Endodermal cell (in vitro differentiated cells): ENCODE measurements at places on chromosomes 3 and 15.

GRCh38 chr3:159652452-159652851 is 336.2 kb upstream of the IL12A start:
- no peaks in the 10 kb centered on the region for H3K36me3 ChIP-seq
- no peaks in the 10 kb centered on the region for H3K4me1 ChIP-seq
- H3K4me3 ChIP-seq = no peak overlapping the region
- DNase-seq = no peak
- H3K27ac ChIP-seq = no peak overlapping the region

DNA sequence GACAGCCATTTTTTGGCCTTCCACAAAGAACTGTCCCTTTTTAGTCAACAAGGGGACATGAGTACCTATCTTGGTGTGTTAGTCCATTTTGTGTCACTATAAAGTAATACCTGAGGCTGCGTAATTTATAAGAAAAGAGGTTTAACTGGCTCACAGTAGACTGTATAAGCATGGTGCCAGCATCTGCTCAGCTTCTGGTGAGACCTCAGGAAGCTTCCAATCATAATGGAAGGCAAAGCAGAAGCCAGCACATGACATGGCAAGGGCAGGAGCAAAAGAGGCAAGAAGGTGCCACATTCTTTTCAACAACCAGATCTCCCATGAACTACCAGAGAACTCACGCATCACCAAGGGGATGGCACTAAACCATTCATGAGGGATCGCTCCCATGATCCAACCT is 66.1 kb upstream of the VGLL4 start:
- no peak overlapping the region for H3K4me3 ChIP-seq
- no peaks in the 10 kb centered on the region for H3K27me3 ChIP-seq
- no peak for DNase-seq
- H3K27ac ChIP-seq = no peak overlapping the region
- H3K4me1 ChIP-seq = peaks cover 5% of the 10 kb centered on the region

- H3K4me1 ChIP-seq = peaks cover 5% of the 10 kb centered on the region
- no peak overlapping the region for H3K4me3 ChIP-seq
- peaks cover 13% of the 10 kb centered on the region for H3K27me3 ChIP-seq
- H3K27ac ChIP-seq = no peak overlapping the region
Observed at GRCh38 chr15:58165661-58166060, 27.5 kb downstream of the AQP9 start.

DNA sequence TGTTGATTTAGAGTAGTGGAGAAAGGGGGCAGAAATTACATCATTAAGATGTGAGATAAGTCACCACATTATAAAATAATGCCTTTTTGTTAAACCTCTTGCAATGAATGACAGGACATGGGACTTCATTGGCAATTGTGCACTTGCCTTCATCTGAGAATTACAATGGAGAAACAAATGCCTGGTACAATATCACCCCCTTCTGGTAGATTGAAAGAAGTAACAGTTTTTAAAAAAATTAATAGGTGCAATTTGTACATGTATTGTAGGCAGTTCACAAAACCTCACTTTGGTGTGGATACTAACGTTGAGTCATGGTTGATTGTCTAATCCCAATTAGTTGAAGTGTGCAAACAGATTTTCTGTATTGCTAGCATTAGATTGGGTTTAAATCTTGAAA is 4.6 kb upstream of the P2RY14 start:
- H3K4me3 ChIP-seq = no peak overlapping the region
- no peaks in the 10 kb centered on the region for H3K36me3 ChIP-seq
- no peak for DNase-seq

- no peaks in the 10 kb centered on the region for H3K4me1 ChIP-seq
- peak overlapping the region; percentile 83 for H3K27ac ChIP-seq
- peaks cover 42% of the 10 kb centered on the region for H3K27me3 ChIP-seq
- H3K36me3 ChIP-seq = no peaks in the 10 kb centered on the region
Observed at GRCh38 chr15:55799291-55800212, 56.6 kb upstream of the PRTG start.

DNA sequence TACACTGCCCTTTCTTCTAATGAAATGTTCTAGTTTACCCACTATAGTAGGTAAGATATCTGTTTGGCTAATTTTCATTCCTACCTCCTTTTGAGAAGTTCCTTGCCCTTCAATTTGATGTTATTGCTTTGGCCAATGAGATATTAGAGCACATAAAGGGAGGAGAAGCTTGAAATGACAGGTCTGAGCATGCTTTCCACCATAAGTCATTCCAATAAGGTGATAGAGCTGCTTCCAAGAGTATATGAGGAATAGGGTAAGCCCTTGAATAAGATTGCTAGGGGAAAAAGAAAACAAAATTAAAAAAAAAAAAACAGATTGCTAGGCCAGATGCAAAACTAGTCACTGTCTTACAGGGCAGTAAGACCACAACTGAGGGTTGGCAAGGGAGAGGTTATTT is 78.9 kb upstream of the TRIM42 start:
- no peaks in the 10 kb centered on the region for H3K36me3 ChIP-seq
- H3K4me1 ChIP-seq = no peaks in the 10 kb centered on the region
- no peaks in the 10 kb centered on the region for H3K27me3 ChIP-seq
- H3K4me3 ChIP-seq = no peak overlapping the region

DNA sequence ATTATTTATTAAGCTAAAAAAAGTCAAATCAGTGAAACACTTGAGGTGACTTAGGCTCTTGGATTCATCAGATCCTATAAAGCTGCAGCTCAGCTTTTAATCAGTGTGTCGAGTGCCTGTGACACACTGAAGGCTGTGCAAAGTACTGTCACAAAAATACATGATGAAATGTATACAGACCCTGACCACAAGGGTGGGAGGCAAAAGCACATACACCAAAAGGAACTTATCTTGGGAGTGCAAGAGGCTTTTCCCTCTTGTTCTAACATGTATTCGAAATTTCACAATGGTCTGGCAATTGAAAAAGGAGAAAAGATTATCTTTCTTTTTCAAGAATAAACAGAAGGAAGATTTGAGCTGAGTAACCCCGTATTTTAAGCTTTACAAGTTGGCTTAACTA is 35.9 kb downstream of the VGLL4 start:
- H3K27me3 ChIP-seq = no peaks in the 10 kb centered on the region
- H3K36me3 ChIP-seq = peaks cover 7% of the 10 kb centered on the region
- DNase-seq = no peak

- H3K36me3 ChIP-seq = peaks cover 5% of the 10 kb centered on the region
- H3K27me3 ChIP-seq = peaks cover 15% of the 10 kb centered on the region
- H3K4me1 ChIP-seq = peaks cover 20% of the 10 kb centered on the region
- peak overlapping the region; percentile 57 for H3K27ac ChIP-seq
- no peak overlapping the region for H3K4me3 ChIP-seq
- peak; percentile 40 for DNase-seq
Observed at GRCh38 chr15:65373163-65373651, 4.6 kb downstream of the IGDCC3 start.

GRCh38 chr3:15151166-15151565 is 52.2 kb upstream of the RBSN start:
- no peak for DNase-seq
- H3K4me3 ChIP-seq = no peak overlapping the region
- peaks cover 40% of the 10 kb centered on the region for H3K27me3 ChIP-seq
- H3K27ac ChIP-seq = no peak overlapping the region
